ENCODE measurements at places on chromosomes 11 and 22. TPM values are rescaled to one million over a fixed set of nuclear protein-coding genes. Genes with fewer than 3 reads are reported as not detected.

BIRC3 gene
- total RNA-seq: 108 TPM

GRCh38 chr11:46252373-46252914, 25.0 kb upstream of the CREB3L1 start:
- no peak for DNase-seq
- no peak overlapping the region for H3K4me3 ChIP-seq
- peaks cover 9% of the 10 kb centered on the region for H3K4me1 ChIP-seq
- H3K27ac ChIP-seq: no peak overlapping the region
- no peaks in the 10 kb centered on the region for H3K36me3 ChIP-seq

FIBIN gene
- total RNA-seq: not detected

DNA sequence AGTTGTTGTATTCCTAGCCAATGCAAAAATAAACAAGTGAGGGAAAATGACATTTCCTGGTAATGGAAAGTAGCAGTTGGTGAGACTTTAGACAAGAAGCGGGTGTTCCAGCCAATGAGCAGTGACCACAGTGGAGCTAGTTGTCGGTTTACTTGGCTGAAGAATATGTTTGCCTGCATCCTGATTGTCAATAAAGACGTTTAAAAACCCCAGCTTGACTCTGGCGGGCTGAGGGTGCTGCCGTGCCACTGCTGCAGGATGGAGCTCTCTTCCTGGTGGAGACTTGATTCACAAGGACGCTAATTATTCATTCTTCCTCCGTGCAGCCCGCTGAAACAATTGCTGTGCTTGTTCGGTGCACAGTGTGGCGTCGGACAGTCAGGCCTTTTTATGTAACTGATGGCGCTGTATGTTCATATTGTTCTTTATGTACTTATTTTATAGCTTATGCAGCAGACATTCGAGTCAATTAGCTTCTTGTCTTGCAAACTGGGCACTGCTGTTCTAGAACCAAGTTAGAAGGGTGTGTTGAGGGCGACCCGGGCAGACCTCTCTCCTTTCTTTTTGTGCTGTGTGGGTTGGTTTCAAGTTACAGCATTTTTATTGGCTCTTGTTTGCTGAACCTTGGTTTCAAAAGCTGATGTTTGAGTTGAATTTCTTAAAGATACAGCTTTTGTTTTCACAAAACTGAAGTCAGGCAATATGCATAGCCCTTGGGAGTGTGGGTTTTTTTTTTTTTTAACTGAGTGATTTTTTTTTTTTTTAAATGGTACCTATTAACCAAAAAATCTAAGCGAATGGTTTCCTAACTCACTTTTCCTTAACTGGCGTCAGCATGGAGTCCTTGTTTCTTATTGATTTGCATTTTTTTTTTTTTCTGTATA, 153.9 kb downstream of the TEAD1 start:
- no peaks in the 10 kb centered on the region for H3K36me3 ChIP-seq
- no peak for DNase-seq
- peaks cover 53% of the 10 kb centered on the region for H3K27me3 ChIP-seq
- peaks cover 8% of the 10 kb centered on the region for H3K4me1 ChIP-seq
- H3K27ac ChIP-seq: no peak overlapping the region

DNA sequence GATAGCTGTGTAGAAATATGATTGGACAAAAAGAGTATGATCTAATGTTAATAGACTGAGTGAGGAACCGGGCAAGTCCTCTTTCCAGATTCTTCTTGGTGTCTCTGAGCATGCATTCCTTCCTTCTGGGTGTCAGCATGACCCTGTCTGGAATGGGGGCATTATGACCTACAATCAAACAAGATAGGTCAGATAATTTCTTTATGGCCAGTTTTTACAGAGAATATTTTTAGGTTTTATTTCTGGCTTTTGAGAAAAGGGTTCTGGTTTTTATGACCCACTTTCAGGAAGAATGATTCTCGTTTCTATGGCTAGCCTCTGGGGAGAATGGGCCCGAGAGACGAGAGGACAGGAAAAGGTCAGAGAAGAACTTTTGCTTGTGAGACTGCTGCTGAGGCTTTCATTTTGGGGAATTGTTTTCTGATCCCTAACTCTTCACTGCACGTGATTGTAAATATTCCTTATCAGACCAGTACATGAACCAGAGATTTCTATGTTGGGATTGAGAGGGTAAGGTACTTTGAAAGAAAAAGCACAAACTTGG, 383.8 kb downstream of the AASDHPPT start:
- H3K4me3 ChIP-seq: no peak overlapping the region
- no peaks in the 10 kb centered on the region for H3K36me3 ChIP-seq
- H3K27ac ChIP-seq: no peak overlapping the region
- DNase-seq: no peak
- H3K4me1 ChIP-seq: no peaks in the 10 kb centered on the region

- DNase-seq: peak; percentile 33
- H3K36me3 ChIP-seq: no peaks in the 10 kb centered on the region
Measured at GRCh38 chr11:122108192-122108799, 7.7 kb downstream of the BLID start.
